IMR-90 (cell line): ENCODE measurements at places on chromosomes 1 and 21. TPM values are rescaled to one million over a fixed set of nuclear protein-coding genes. Genes with fewer than 3 reads are reported as not detected.
A peak's percentile ranks its signal among the peaks of the same experiment; 100 is the strongest.

DNA sequence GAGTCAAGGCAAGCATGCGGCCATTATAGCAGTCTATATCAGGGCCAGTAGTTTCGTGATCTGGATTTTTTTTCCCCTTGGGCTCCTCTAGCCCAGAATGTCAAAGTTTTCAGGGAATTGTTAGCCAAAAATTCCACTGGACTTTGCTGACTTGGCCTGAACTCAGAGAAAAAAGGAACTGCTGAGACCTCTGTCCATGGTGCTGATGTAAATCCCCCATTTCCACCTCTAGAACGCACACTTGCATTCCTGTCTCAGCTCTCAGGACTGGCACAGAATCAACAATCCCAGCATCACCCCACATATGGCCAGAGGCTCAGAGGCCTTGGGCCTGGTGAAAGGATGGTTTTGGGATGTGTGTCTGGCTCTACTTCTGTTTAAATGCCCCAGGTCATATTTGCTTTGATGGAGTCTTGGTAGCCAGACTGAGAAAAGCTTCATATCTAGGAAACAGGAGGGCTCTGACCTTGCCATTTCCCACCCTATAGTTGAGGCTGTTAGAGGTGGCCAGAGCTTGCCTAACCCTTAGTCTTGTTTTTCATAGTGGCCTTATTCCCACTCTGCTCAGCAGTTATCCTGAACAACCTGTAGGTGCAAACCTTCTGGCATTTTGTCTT is 16.9 kb upstream of the EFCAB14 start:
- peak; percentile 60 for DNase-seq

DNA sequence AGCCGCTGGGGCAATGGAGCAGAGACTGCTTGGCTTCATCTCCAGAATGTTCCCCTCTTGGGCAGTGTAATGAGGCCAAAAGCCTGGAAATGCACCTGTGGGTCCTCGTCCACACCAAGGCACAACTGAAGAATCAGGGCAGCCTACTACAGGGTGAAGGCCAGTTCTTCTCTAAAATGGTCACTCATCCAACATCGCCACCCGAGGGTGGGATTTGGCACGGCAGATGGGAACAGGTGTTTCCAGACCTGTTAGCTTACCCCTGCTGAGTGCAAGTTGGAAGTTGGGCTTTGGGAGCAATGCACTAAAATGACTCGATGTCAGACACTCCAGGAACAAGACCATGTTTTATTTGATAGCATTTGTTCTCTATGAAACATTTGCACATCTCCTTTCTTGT is 543.7 kb downstream of the NPHP4 start:
- DNase-seq: no peak

DNA sequence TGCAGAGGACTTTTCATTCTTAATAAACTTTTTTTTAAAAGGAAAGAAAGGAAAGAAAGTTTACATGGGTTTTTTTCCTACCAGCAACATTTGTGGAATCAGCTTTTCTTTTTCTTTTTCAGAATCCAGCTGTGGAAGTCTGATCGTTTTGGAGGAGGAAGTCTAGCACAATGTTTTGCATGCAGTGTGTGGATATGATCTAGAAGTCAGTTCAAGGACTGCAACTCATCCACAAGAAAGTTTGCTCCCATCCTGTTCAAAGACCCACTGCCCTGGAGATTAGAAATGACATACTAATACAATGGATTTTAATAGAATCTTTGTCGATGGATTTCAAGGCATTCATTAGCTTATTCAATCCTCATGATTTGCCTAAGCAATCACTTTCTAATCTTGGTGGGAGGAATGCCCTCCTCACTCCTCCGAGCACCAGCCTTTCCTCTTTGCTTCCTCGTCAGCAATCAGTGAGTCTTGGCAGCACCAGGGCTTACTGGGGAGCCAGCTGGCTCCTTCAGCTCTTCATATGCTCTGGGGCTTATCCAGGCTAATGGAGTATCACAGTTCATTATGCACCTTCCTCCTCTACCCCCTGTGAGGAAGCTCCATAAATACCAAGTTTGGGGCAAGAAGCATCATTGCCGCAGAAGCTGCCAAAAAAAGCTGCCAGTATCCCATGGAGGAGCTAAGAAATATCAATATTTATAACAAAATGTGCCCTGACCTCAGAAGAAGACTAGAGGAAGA is 392.3 kb upstream of the PKN2 start:
- no peak for DNase-seq

Gene TAL1
- not detected in 2 replicates for total RNA-seq

Gene RAB4A
- total RNA-seq: 26.2 and 33.3 TPM in 2 replicates

Gene TRAF3IP3
- total RNA-seq: 0.18 TPM in 1 of 2 replicates, not detected in the other
